ENCODE measurements at places on chromosomes 7 and 10.

GRCh38 chr10:52635651-52636050, 136.9 kb downstream of the MBL2 start:
- no peak for DNase-seq

DNA sequence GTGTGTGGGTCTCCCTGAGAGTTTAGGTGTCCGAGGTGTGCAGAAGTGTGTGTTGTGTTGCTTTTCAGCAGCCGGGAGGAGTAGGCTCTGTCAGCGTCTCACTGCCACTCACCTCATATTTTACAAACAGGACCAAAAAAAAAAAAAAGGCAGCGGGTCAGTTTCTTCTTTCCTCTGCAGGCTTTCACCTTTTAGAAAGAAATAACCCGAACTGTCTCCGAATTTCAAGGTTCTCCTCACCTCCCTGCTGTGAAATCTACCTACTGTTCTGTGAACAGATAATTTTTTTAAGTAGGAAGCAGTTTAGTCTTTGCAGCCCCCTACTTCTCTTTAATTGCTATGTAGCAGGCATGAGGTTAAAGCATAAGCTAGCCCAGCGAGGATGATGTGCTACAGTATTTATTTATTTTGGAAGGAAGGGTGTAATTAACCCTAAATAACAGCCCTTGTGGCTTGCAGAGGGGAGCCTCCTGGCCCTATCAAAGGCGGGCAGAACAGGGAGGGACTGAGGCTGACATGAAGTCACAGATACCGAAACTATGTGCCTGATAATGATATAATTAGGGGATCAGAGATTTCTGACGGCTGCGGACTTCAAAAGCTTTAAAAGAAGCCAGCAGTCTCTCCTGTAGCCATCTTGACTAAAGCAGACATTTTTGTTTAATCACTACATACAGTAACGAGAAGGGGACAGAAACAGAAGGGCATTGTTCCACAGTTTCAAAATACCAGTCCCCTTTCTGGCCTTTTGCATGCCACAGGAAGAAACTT, 1.6 kb downstream of the BAMBI start:
- no peak for DNase-seq

- no peak for DNase-seq
Measured at GRCh38 chr10:68756246-68756645, 35.2 kb downstream of the CCAR1 start.

- no peak for DNase-seq
Measured at GRCh38 chr7:897771-898376, 21.5 kb downstream of the GET4 start.

GRCh38 chr7:158561659-158562058, 26.0 kb downstream of the PTPRN2 start:
- DNase-seq = no peak

- DNase-seq = no peak
Measured at GRCh38 chr10:3046981-3047547, 20.3 kb upstream of the PFKP start.

GRCh38 chr10:8873310-8873709, 818.8 kb downstream of the GATA3 start:
- no peak for DNase-seq

DNA sequence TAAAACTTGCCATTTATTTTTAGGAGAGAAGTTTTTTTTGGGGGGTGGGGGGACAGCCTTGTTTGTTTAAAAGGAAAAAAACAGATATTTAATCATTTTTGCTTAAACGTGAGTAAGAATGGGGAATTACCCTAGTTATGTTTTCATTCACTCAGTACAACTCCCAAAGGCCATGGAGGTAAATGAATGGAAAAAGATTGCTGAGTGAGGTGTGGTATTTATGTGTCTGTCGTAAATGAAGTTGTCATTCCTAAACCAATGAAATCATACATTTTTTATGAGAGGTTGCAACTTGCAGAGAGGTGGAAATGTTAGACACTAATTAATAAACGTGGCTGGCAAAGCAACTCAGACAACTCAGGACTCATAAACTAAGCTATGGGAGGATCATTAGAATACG, 218.1 kb downstream of the CELF2 start:
- no peak for DNase-seq

GRCh38 chr10:130037169-130037661, 73.1 kb upstream of the EBF3 start:
- DNase-seq = no peak

DNA sequence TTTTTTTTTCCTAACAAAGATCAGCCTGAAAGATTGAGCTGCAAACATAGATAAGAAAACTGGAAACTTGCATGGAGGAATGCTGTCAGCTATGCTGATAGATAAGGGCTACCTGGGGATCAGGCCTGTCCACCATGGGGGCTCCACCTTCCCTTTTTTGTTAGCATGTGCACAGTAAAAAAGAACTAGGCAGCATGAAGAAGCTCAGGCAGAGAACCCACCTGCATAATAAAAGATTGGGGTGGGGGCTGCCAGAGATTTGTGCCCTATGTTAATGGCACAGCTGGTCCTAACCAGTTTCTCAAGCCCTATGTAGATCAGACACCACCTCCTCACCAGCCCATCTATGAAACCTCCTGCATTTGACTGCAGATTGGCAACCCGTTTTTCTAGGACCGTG, 45.4 kb upstream of the CACNB2 start:
- no peak for DNase-seq

DNA sequence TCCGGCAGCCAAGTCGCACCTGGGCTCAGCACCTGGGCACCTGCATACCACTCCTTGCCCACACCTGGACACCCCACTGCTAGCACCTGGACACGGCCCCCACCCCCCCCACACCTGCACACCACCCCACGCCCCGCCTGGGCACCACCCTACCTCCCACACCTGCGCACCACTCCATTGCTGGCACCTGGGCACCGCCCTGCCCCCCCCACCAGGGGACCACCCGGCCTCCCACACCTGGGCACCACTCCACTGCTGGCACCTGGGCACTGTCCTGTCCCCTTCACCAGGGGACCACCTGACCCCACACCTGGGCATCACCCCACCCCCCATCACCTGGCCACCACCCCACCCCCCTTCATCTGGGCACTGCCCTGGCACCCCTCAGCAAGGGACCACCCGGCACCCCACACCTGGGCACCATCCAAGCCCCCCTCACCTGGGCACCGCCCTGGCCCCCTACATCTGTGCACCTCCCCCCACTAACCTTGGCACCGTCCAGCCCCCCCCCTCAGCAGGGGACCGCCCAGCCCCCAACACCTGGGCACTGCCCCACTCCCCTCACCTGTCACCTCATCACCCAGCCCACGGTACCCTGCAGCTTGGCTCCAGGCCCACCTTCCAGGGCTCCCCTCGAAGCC, 33.8 kb upstream of the RNF32 start:
- DNase-seq = no peak

DNA sequence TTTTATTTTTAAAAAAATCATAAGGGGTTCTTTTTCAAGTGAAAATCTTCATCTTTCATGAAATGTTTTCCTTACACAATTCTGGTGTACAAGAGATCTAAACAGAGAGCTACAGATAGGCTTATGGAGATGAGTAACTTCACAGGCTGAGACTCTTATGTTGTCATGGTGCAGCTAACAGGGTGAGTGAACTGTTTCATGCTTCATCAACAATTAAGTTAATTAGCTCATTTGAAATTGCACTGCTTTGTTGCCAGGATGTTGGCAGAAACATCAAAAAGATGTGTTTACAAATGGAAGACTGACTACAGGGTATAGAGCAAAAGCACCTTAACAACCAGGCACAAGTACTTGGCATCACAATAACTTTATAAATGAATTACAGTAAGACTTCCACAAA, 230.8 kb downstream of the FOXP2 start:
- DNase-seq = no peak

- DNase-seq = no peak
Measured at GRCh38 chr10:117967149-117967650, 79.5 kb downstream of the RAB11FIP2 start.

DNA sequence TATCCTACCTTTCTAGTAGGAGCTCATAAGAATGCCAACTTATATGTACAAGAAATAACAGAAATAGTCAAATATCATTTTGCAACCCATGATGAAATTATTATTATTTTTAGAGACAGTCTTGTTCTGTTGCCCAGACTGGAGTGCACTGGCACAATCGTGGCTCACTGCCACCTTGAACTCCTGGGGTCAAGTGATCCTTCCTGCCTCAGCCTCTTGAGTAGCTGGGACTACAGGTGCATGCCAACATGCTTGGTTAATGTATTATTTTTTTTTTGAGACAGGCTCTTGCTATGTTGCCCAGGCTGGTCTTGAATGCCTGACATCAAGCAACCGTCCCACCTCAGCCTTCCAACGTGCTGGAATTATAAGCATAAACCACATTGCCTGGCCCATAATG, 44.8 kb downstream of the TNPO3 start:
- DNase-seq = no peak

DNA sequence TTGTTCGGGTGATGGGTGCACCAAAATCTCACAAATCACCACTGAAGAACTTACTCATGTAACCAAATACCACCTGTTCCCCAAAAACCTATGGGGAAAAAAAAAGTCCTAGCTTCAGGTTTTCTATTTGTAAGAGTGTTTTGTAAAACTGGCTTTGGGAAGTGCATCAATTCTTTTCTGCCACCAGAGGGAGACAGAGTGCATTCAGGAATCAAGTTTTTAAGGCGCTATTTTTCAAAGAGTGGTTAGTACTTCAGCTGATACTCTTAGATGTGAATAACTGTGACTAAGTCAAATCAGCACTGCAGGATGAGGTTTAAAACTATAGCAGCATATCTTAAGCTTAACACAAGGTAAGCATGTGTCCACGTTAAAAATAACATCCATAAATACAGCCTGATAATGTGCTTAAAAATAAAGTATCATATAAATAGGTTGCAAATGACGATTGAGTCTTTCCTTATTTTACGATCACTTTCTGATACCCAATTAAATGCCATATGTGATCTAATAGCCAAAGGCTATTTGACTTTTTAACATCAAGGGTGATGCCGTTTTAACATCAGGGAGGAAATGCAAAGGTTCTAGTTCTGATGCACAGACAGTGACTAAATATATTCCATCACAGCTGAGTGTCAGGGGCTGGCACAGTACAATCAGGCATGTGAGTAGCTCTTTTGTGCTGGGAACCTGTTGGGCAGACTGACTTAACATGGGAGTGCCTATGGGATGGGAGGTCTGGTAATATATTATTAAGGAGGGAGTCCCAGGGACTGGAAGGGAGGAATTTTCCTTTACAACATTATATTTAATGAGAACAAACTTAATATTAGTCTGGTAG, 10.6 kb upstream of the LYZL2 start:
- no peak for DNase-seq

DNA sequence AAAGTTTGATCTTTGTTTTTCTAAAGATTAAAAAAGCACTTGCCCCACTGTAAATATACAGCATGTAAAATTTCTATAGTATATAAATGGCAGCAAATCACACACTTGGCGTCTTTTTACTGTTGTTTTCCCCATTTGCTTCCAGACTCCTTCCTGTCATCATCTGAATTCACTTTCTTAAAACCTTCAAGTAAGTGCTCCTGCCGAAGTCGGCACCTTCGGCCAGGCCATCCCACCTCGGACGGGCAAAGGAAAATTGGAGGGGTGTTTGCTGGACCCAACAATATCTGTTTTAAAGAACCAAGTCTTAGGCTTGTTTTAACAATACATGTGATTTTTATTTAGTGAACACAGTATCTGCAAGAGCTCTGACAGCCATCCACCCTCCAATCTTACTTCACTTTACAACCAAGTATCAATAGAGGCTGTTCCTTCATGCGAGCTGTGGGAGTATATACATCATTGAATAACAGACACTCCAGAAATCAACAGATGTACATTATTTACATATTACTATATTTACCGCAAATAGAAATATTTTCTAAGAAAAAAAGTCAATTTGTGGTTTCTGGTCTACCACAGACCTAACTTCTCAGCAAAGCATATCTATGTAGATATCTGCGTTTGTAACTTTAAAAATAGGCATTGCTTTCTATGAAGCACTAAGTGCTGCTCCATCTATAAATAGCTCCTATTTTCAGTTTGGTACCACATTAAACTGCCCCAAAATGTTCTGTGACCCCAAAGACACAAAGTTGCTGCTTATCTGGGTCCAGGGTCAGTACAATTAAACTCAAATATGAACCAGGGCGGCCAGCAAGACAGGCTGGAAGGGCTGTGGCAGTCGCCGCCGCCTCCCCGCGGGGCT, 110.7 kb downstream of the CYTH3 start:
- no peak for DNase-seq

GRCh38 chr10:59047957-59048618, 128.4 kb upstream of the PHYHIPL start:
- DNase-seq = no peak

DNA sequence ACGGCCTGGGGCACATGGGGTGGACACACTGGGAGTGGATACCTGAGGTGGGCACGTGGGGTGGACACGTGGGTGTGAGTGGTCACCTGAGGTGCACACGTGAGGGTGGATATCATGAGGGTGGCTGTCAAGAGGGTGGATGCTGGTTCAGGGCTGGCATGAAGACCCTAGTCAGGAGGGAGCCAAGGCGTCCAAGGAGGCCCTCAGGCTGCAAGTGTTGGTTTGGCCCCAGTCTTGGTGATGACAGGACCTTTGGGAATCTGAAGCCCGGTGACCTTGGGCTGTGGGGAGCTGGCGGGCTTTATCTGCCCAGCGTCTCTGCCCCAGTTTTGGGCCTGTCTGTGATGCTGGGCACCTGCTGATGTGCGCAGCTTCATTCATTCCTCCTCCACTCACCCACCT, 24.9 kb upstream of the PFKFB3 start:
- no peak for DNase-seq

DNA sequence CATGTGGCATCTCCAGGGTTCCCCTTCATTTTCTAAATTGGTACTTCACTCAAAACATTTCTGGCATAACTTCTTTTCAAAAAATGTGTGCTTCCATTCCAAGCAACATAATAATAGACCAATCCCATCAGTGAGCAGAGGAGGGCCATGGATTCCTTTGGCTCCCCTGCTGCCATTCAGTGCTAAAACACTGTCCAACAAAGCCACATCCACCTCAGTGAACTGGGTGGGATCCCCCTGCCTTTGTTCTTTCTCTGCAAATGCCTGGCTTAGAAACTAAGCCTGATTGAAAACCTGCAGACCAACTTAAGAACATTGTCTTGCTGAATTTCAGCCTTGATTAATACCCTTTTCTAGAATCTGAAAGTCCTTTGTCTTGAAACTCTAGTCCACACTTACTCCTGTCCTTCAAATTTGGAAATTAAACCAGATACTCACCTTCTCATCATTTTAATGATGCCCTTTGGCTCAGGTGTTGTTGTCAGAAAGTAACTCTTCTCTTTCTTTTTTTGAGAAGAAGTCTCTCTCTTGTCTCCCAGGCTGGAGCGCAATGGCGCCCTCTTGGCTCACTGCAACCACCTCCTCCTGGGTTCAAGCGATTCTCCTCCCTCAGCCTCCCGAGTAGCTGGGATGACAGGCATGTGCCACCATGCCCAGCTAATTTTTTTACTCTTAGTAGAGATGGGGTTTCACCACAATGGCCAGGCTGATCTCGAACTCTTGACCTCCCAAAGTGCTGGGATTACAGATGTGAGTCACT, 132.3 kb downstream of the PLXNA4 start:
- no peak for DNase-seq

- no peak for DNase-seq
Measured at GRCh38 chr10:130997267-130998045, 314.1 kb downstream of the TCERG1L start.

DNA sequence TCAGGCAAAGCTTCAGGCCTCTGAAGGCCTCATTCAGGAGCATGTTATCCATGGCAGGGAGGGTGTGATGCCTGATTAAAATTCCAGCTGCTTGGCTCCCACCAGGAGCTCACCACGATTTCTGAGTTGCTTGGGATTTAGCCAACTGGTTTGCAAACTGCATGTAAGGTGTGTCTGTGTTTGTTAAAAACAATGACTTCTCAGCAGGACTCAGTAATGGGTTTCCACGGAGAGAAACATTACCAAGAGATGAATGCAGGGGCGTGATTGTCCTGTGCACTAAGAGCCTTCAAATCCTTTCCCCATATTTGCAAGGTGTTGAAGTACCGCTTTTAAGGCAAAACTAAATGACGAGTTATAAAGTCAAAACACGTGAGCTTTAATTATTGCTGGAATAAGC, 88.8 kb upstream of the BTBD16 start:
- DNase-seq = no peak
